ENCODE measurements at places on chromosomes 13 and 19.

DNA sequence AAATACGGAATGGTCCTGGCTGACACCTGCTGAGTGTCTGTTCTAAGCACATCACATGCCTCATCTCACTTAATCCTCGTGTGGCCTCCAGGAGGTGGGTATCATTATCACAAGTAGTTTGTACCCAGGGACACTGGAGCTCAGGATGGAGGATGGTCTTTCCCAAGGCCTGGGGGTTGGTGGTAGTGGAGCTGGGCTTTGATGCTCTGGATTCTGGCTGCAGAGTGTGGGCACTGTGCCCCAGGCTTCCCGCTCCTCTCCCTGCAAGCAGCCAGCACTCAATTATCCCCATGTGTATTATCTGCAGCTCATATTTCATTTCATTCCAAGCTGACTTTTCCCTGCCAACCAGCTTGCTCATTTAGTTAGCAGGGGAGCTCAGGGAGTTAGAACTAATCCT lies 52.1 kb downstream of the SIAH3 start:
- DNase-seq, result no peak

DNA sequence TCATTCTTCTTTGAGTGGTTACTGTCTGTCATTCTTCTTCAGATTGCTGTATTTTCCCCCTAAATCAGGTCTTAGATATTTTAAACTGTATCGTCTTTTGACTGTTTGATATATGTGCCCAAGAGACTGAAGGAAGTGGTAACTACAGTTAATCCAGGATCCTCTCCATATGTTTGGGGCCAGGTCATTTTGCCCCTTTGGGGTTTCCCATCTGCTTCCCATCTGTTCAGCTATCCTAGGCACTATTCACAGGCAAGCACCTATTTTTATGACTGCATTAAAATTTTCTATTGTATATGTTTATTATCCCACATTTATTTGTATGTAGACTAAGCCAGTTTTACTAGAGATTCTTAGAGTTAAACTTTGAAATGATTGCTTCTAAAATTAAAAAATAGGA lies 244.2 kb downstream of the PCCA start:
- no peak for DNase-seq

- no peak for DNase-seq
These were observed 65.2 kb downstream of the SOX1 start for GRCh38 chr13:112132142-112132541.

DNA sequence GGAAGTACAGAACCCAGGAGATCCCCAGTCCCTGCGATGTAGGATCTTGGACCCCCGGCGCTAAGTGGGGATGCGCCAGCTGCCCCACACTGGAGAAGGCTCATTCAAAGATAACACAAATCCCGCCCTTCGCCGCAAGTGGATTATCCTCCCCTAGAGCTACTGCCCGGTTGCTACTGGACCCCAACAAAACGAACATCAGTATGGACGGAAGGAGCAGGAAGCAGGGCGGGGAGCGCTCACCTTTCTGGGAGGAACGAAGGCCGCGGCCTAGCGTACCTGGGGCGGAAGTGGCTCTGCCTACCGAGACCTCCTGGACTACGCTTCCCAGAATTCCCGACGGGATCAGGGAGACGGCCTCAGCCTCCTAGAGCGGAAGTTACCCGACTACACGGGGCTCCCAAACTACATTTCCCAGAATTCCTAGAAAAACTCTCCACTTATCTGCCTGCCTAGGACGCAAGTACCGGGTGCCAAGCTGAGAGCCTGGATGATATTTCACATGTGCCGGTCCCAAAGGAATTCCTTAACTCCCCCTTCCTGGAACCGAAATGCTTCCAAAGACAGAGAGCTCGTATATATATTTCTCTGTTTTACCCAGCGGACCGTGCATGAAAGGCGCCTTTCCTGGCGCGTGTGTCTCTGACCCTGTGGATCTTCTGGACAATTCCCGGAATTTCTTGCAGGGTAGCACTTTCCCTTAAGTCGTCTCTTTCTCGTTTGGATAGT lies at the start of gene ZNF112:
Gene ZNF112, minus strand, starts transcription at position 298 of the 729 bp plus-strand sequence. CDS start 16,141 bp downstream, outside the sequence.
- no peak for DNase-seq

GRCh38 chr13:48874165-48874564 lies 101.5 kb upstream of the FNDC3A start:
- no peak for DNase-seq

DNA sequence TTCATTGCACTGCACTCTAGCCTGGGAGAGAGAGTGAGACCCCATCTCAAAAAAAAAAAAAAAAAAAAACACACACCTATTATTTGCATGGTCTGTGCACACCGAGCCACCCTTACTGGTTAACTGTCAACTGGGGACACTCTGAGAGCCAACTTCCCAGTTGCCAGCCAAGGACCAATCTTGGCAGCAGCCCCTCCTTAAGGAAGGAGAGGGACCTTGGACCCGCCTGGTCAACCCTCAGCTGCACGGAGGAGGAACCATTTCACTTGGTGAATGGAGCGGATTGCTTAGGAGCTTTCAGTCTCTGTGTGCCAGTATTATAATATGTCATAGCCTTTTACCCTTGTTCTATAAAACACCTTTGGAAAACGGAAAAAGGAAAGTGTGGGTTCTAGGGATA lies 24.9 kb downstream of the MICOS13 start:
- DNase-seq, result no peak

- no peak for DNase-seq
These were observed 98.8 kb upstream of the CACNA1A start for GRCh38 chr19:13604902-13605586.

- no peak for DNase-seq
These were observed 35.5 kb downstream of the CBY2 start for GRCh38 chr13:45737571-45738017.

DNA sequence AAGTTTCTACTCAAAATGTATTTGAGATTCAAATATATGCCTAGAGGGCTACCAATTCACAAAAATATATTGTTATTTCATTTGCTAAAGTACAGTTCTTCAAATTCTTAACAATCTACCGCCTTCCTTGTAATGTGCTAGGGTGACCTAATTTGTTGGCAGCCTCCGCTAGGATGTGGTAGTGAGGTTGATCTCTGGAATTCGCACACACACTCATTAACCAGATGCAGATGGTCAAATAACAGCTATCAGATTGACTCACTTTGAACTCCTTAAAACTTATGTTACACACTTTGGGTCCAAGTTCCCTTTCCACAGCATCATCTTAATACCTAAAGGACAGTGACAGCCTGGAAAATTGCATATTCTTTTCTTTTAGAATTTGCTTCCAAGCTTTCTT lies 367.3 kb downstream of the DCT start:
- no peak for DNase-seq

GRCh38 chr19:46998445-46999125 lies 21.1 kb upstream of the NPAS1 start:
- DNase-seq, result no peak

DNA sequence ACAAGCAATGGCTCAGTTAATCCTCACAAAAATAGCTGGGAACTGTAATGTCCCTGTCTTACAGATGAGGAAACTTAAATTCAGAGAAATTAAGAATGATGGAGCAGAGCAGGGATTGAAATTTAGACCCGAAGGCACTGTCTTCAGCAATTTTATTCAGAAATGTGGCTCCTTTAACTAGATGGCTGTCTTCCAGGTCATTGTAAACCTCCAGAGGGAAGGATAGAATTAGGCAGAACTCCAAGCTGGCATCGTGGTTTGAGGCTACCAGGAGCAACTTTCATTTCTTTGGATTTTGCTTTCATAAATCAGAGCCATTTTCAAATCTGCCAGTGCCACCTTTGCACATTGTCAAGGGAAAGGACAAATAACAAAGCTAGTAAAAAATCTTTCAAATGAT lies 339.0 kb downstream of the DCT start:
- no peak for DNase-seq

GRCh38 chr13:98156259-98156658 lies 13.4 kb downstream of the FARP1 start:
- no peak for DNase-seq

DNA sequence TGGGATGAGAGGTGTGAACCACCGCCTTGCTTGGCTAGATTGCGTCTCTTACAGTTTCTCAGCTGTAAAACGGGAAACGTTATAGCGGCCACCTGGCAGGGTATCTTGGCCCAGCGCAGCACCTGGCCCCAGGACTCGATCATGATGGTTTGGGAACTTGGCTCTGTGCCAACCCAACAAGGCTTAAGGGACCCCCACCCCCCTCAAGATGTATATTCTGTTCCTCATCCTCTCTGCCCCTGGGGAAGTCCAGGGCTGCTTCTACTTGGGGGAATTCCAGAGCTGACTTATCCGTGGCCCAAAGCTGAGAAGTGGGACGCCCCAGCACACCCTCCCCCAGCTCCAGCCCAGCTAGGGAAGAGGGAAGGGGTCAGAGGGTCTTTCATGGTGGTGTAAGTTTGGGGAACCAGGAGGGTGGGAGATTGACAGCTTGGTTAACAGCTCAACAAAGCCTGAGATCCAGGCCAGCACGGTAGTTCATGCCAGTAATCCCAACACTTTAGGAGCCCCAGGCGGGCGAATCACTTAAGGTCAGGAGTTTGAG lies 695 bp downstream of the ICAM1 start:
- DNase-seq, result no peak

DNA sequence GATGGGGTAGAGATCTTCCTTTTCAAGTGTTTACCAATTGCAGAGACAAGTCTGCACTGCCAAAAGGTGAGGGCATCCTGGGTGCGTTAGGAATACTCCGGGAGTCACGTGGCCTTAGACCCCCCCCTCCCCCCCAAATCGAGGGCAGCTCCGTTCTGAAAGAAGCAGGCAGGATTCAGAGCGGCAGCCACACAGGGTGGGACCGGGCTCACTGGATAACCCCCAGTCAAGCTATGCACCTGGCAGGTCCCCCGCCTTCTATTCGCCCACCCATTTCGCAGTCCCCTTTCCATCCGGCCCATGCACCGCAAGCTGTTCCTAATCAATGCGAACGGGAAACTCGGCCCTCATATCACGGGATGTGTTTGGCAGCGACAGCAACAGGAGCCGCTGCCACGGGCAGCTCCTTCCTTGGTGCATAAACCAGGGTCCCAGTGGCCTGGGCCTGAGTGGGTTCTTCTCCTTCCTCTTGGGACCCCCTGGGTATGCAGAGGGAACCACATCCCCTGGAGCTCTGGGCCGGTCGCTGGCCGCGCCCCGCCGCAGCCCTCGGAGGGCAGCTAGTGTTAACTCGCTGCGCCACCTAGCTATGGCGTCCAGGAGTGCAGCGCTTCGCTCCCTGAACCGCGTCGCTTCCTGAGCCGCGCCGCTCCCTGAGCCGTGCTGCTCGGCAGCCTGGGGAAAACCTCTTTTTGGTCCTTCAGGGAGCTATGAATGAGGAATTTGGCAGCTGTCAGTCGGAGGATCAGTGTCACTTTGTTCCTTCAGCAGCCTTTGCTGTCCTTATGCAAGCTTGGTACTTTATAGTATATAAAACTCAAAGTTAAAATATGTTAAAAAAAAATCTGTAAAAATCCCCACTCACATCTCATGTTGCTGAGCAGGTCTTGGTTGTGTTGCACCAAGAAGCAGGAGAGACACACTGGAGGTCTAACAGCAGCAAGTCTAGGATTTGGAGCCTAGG lies 41.4 kb downstream of the LYL1 start:
- DNase-seq, result peak; percentile 63

DNA sequence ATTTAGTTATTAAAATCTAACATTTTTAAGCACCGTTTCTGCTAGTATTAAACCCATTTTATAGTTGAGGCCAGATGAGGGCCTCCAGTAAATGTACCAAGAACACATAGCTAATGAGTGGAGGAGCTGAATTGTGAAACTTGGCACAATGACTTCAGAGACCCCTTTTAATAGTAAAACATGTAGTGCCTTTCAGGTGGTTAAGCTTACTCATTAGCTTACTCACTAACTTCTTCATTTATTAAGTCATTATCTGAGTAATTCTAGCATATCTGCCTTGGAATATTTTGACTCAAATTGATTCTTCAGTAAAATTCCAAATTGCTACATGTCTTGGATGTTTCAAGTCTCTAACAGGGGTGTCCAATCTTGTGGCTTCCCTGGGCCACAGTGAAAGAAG lies 735.2 kb downstream of the LIG4 start:
- DNase-seq, result no peak

- no peak for DNase-seq
These were observed 278.3 kb downstream of the UQCRFS1 start for GRCh38 chr19:28934631-28935030.

DNA sequence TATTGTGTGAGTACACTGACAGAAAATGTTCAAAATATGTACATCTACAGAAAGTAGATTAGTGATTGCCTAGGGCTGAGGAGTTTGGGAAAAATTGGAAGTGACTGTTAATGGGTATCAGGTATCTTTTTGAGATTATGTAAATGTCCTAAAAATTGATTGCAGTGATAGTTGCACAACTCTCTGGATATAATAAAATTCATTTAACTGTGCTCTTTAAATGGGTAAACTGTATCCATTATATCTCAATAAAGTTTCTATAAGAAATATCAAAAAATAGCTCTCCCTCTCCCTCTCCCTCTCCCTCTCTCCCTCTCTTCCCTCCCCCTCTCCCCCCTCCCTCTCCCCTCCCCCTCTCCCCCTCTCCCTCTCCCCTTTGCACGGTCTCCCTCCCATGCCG lies 9.4 kb upstream of the ZNF227 start:
- no peak for DNase-seq

DNA sequence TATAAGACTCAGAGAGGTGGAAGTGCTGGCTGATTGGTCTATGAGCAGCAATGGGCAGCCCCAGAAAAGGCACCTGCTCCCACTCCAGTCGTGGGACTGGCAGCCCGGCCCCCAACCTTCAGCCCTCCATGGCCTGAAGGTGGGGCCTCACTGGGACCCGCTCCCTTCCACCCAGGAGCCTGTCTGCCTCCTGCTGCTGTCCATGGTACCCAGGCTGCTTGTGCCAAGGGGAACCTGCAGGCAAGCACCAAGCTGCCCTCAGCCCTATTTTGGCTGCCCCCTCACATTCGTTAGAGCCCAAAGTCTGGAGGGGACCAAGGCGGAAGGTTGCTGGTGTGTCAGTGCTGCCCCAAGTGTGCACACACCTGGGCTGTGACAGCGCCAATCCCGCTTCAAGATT lies 2304.9 kb downstream of the PCDH9 start:
- DNase-seq, result no peak

DNA sequence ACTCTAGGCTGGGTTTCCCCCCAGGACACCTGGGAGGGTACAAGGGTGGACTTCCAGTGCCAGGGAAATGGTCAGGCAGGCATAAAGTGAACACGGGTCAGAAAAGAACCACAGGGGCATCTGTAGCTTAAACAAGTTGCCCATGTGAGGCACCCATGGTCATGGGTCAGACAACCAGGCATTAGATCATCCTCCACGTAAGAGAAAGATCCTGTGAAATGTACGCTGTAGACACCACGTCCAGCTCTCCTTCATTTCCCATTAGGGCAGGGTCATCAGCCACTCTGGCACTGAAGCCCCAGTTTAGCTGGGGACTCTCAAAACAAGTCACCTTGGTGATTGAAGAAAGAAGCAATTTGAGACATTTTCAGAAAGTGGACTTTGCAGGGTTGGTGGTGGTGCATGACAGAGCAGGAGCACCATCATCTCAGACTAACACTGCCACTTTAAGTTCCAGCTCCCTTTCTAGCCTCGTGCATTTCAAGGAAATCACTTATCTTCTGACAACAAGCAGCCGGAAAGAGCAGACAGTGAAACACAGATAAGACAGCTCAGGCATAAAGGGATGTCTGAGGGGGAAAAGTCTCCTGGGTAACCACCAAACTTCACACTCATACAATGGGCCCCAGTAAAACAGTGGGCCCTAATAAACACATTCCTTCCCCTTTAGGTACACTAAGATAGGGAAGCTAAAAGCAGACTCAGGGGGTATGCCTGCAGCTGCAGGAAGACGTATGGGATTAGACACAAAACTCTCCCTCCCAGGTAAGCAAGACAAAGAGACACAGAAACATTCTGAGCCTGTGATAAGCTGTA lies 16.1 kb upstream of the SIGLEC6 start:
- no peak for DNase-seq

- peak; percentile 49 for DNase-seq
These were observed 14.0 kb downstream of the GRAMD1A start for GRCh38 chr19:35013820-35014754.
